ENCODE measurements at places on chromosomes 5 and 9.
A peak's percentile ranks its signal among the peaks of the same experiment; 100 is the strongest.

DNA sequence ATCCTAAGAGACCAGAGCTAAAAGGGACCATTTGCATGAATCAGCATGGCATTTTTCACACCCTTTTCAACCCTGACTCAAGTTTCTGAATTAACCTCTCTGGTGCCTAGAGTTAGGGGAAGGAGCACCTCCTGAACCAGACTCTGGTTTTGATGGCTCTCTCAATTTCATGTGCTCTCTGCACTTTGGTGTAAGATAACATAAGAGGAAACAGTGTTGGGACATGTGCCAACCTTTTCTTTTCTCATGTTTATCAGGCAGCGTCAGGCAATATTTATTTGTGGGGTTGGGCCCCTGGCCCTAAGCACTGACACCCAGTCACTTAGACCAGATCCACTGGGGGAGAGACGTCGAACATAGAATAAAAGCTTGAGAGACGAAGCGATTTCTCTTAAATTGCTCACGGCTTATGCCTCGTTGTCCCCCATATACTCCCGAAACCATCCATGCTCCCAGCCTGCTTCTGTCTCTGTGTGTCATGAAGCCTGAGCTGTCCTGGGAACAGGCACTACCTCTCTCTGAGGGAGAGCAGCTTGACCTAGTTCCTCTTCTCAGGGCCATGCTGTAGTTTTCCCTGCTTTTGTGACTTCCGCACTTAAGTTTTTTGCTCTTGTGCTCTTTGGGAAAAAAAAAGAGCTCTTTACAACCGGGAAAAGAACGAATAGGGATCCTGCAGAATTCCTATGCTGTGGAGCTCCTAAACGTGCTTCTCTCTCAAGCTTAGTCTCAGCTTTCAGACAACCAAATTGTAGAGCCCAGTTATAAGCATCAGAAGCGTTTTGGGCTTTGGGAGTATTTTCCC lies 195.7 kb downstream of the NR3C1 start:
- no peak for DNase-seq

GRCh38 chr9:6382681-6383080 lies 30.3 kb upstream of the UHRF2 start:
- no peak for DNase-seq

DNA sequence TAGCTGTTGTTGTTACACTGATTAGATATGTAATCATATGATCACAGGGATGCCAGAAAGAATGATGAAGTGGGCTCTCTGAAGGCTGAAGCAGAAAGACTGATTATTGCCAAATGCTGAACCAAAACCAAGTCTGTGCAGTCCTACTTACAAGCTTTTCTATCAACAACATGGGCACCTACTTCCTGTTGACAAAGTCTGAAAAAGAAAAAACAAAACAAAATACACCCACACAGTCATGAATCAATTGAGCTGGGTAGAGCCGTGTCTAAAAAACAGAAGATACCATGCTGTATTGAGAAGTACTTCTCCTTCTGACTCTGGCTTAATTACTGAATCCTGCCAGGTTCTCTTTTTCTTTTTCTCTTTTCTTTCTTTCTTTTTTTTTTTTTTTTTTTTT lies 363.4 kb downstream of the RAB3C start:
- DNase-seq = no peak

- DNase-seq = peak; percentile 77
These were observed 76.4 kb downstream of the EPB41L4B start for GRCh38 chr9:109244179-109245132.

DNA sequence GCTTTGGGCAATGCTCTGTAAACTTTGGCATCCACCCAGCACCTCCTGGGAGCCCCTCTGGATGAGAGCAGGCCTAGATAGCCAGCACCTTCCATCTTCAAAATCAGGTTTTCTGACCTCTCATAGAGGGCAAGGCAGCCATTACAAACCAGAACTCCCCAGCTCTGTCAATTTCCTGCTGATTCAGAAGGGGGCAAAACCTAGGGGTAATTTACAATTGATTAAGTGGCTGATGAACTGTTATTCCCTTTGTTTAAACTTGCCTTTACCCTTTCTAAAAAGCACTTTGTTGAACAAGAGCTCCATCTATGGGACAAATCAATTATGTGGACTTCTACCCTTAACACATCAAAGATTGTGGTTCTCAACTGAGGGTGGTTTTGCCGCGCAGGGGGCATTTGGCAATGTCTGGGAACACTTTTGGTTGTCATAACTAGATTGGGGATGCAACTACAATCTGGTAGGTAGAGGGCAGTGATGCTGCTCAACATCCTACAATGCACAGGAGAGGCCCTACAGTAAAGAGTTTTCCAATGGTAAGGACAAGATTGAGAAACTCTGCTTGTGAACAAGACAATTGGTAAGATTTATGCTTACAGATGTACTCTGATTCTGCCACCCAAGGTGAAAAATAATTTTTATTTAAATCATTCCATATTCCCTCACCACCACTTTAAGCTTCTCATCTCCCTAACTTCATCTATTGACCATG lies 184.1 kb downstream of the MARCHF11 start:
- DNase-seq = no peak

- DNase-seq = no peak
These were observed 52.9 kb upstream of the KIAA1958 start for GRCh38 chr9:112433499-112434392.

DNA sequence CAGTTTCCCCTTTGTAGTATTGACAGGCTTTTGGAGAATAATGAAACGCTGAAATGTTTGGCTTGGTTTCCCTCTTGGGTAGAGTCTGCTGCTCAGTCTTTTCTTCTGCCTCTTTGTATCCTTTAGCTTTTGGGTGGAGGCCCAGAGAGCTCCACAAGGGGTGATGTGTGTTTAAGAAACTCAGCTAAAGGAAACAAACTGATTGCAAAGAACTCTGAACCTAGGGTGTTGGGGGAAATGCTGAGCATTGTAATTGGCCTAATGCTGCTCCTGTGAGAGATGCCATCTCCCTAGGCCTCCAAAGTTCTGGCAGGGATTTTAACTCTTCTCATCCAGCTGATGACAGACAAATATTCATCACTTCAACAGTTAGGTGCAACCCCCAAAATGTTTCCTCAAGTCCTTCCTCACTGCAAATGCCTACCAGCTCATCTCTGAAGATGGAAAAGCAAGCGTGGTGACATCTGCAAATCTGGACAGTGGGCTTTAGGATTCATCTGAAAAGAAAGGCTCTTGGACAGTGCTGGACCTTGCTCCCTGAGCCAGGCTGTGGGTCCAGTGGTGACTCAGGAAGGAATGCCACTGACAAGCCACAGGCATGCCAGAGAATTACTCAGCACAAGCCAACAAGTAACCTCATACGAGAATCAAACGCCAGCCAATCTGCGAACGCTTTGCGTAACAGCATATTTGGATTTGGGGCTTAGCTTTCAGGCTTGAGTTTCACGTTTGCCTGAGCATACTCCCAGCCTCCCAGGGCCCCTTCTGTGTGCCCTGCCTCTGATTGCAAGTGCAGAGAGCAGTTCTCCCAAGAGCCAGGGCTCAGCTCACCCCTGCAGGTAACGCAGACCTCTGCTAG lies 30.5 kb upstream of the ZSWIM6 start:
- no peak for DNase-seq

GRCh38 chr5:34998058-34998789 lies 49.5 kb downstream of the AGXT2 start:
- DNase-seq = no peak

DNA sequence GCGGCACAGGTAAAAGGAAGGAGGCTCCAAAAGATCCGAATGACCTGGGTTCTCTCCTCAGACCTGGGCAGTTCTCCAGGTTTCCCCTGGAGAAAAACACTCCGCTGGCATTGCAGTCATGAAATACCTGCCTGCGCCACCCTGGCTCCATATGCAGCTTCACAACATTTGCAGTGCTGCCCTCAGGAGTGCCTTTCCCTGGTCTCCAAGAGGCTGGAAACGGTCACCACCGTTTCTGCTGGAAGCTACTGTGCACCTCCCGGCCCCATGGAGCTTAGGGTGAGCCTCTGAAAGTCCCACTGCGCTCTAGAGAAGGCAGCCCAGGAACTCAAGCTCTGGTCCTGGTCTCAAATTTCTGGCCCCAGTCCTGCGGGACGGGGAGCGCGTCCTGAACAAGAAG lies 670 bp downstream of the UGT3A1 start:
- DNase-seq = no peak

GRCh38 chr5:36598045-36598444 lies 8.4 kb upstream of the SLC1A3 start:
- DNase-seq = no peak

DNA sequence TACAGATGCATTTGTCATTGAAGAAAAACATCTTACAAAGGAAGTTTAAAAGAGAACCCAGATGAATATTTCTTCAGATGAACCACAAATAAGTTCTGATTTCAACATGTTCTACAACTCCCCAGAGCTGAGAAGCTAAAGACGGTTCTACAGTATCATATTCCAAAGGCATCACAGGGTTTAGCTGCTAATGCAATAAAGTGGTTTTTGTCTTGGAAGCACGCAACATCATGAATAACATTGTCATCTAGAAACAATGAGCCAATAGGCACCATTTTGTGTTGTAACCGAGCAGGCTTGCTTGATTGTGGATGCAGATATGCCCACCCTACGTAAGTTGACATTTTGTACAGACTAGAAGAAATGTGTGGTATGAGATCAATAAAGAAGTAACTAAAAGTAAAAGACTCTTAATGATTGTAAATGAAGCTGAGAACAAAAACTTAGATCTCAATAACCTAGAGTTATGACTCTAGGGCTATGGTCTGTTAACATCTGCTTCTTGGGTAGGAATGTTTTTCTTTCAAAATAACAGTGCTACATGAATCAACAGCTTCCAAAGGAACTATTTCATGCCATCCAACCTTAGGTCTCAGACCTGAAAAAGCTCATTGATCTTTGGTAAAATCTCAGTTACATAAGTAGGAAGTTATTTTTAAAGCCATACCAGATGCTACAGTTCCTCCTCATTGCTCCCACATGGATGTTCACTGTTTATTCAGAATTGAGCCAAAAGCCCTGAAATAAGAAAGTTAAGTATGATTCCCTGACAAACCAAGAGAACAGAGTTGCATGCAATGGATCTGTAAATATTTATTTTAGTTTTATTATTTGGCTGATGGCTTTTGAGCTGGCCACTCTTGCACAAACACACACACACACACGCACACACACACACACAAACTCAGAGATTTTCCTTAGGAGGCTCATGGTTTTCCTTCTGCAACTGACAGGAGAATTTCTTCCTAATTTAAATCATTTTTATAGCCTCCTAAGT lies 118.7 kb upstream of the SLCO6A1 start:
- no peak for DNase-seq

GRCh38 chr9:98627296-98627695 lies 81.4 kb downstream of the GABBR2 start:
- no peak for DNase-seq

- no peak for DNase-seq
These were observed 80.7 kb downstream of the FSTL4 start for GRCh38 chr5:133531594-133531993.

- DNase-seq = peak; percentile 70
These were observed 1.4 kb downstream of the GLIS3 start for GRCh38 chr9:4298255-4299004.

DNA sequence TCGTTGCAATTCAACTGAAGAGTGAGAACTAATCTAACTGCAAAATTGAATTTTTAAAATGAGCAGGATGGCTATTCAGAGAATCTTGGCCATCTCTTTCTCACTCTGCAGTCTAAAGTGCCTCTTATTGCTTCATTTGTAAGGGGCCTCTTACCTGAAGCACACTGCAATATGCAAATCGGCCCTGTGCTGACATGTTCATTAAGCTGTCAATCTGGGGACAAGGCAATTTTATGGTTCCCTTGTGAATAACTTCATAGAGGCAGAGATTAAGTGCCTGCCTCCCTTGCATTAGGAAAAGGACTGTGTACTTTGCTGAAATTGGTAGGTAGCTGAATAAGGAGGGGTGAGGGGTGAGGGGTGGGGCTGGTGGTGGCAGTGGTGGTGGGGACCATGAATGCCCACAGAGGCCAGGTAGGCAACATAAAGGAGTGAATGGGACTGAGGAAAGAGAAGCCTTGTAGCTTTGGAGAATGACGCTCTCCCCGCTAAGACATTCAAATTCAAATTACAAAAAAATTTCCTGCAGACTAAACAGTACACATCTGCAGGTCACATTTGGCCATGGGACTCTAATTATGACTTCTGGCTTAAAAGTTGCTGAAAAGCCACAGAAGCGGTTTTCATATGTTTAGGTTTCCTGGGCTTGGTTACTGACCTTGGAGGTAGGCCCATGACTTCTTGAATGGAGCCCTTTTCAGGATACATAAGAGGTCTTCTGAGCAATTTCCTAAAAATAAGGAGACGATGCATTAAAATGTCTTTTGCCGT lies 25.0 kb downstream of the TNFSF8 start:
- DNase-seq = no peak

DNA sequence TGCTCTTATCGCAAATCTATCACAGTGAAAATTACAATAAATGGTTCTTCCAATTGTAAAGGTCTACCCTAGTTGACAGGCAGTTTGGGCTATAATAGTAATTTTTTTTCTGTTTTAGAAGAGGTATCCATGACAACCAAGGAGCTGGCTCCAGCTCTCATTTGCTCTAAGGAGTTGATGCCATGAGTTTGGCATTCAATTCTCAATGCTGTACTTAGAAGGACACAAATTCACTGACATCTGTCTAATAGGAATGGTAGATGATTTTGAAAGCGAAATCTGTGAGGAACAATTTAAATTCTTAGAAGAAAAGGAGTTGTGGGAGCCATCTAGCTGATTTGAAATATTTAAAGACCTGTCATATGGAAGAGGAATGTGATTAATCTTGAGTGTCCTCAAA lies 203.6 kb upstream of the DAB2 start:
- DNase-seq = no peak

- DNase-seq = no peak
These were observed 115.7 kb downstream of the WNK2 start for GRCh38 chr9:93299418-93300174.

DNA sequence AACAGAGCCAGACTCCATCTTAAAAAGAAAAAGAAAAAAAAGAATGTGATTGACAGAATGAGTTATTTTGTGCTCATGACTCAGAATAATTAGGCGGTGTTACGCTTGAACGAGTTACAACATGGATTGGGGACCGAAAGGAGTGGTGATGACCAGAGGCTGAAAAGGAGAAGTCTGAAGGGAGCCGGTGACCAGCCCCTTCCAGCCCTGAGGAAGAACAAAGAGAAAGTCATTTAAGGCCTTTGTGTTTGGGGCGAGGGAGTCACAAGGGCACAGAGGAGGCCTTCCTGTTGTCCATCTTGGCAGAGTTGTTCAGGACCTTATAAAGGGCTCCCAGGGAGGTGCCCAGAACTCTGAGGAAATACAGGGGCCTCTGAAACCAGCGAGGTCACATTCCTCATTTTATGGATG lies 131.6 kb downstream of the GOLPH3 start:
- DNase-seq = no peak

DNA sequence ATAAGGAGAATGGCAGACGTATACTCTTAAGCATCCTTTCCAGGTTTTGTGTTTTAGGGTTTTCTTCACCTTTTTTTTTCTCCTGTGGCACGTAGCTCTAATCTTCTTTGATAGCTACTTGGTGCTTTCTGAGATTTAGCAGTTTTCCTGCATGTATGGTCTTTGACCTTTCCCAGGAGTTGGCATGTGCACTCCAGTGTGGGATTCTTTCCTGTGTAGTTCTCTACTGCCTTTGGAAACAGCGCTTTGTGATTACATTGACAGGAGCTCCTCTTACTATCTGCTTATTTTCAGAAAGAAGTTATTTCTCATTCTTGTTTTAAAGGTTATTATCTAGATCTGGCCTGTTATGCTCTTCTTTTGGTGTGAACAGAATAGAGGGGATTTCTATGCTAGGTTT lies 65.5 kb downstream of the UNC13B start:
- DNase-seq = no peak

- DNase-seq = no peak
These were observed 50.3 kb downstream of the SAR1B start for GRCh38 chr5:134582281-134582680.

All from left forelimb (tissue), 1 donor.